Glomerular endothelial cell (primary cell): ENCODE measurements at places on chromosomes 7 and 10. TPM values are rescaled to one million over a fixed set of nuclear protein-coding genes. Genes with fewer than 3 reads are reported as not detected.

The SPDYE16 gene
- total RNA-seq: 0.24 TPM in 1 of 2 replicates, not detected in the other

The LIPN gene
- total RNA-seq: not detected in 2 replicates

The RBP3 gene
- total RNA-seq: not detected in 2 replicates

The CALHM2 gene
- total RNA-seq: 12.0 and 14.5 TPM in 2 replicates

The SLIT1 gene
- total RNA-seq: not detected in 2 replicates

The C10orf120 gene
- total RNA-seq: not detected in 2 replicates

The INA gene
- 3.4 and 4.3 TPM in 2 replicates for total RNA-seq

The RSPH10B2 gene
- total RNA-seq: 1.2 TPM in 1 of 2 replicates, not detected in the other

The WDFY4 gene
- total RNA-seq: 0.41 and 1.1 TPM in 2 replicates

The ARHGEF5 gene
- total RNA-seq: 1.6 and 2.9 TPM in 2 replicates

The CISD1 gene
- total RNA-seq: 24.8 and 44.8 TPM in 2 replicates

The HMX2 gene
- total RNA-seq: not detected in 2 replicates

The ERVW-1 gene
- not detected in 2 replicates for total RNA-seq

The CYP3A4 gene
- total RNA-seq: not detected in 2 replicates
